Fibroblast of skin of right biceps (primary cell): ENCODE measurements at places on chromosomes 13 and 19.

DNA sequence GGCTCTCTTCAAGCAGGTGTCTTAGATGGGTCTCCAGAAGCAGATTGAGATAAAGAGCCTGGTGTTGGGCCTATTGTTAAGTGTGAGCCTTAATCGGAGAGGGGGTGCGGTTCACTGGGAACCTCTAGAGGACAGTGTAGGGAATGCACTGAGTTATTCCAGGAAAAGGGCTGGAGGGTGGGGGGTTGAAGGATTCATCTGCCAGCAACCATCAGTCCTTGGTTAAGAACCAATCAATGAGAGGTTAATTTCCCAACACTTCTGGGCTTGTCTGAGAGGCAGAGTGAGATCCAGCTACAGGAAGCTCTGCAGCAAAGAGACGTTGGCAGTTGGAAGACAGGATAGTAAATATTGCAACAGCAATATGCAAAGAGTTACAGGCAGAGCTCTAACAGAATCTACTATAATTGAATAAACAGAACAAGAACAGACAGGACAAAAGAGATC is 28.7 kb downstream of the CYP4F2 start:
- DNase-seq: peak; percentile 17

DNA sequence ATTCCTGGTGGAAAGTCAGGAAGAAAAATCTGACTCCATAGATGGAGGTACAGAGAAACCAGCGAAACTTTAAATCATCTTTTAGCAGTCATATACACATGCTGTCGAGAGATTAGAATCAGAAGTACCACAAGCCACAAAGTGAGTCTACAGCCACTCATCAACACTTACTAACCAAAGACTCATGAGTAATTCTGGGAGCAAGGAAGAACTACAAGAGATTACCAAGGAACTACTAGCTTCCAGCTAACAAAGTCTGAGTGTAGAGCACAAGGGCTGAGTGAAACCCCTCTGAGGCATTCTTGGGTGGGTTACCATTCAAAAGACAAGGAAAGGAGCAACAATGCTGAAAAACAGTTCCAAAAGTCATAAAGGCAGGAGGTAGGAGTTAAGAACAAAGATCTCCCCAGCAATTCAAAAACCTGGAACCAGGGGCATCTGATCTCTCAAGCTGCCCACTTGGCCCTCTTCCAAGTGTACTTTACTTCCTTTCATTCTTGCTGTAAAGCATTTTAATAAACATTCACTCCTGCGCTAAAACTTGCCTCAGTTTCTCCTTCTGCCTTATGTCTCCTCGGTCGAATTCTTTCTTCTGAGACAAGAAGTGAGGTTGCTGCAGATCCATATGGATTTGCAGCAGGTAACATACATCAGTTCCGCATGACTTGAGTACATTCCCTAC is 13.0 kb downstream of the RBM26 start:
- peak; percentile 82 for DNase-seq

GRCh38 chr13:30222254-30222653 is 85.1 kb downstream of the KATNAL1 start:
- DNase-seq: peak; percentile 11

DNA sequence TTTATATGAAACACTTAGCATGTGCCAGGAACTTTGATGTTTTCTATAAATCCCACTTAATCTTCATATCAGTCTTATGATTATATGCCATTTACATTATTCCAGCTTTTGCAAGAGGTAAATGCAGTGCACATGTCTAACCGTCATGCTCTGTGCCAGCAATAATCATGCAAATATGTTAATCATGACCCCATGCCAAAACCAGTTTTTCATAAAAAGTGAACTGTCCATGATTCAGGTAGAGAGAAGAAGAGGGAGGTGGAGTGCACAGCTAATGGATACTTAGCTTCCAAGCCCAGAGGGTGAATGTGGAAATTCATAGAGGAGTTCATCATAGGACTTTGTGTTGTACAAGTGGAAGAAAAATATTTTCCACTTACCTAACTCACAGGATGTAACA is 458.4 kb downstream of the TBC1D4 start:
- no peak for DNase-seq

DNA sequence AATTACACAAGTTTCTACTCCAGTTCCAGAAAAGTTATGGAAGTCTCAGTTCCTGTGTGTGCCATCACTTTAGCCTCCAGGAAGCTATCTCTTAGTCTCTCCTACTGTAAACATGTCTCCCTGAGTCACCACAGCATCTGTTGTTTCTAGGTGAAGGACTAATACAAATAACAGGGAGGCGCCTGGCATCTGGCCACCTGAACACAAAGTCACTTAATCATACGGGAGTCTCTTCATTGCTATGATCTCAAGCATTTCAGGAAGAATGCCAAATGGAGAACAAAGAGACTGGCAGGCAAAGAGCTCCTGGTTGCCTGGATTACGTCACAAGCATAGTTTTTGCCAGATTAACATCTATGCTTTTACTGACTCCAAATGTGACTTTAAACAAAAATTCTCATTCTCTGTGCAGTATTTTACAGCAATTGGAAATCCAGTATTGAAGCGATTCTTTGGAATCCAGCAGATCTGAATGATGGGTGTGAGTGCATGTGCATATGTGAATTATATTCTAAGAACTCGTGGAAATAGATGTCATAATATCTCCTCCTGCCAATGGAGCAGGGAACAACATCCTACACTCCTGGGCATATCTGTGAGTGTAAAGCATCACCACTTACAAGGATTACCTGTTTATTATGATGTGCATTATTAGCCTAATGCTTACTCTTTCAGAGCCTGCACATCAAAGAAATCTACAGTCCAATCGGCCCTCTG is 572.8 kb downstream of the PCDH9 start:
- peak; percentile 92 for DNase-seq

GRCh38 chr13:99125326-99125915 is 75.2 kb upstream of the UBAC2 start:
- DNase-seq: no peak

GRCh38 chr19:13484166-13484565 is 22.1 kb downstream of the CACNA1A start:
- DNase-seq: no peak

DNA sequence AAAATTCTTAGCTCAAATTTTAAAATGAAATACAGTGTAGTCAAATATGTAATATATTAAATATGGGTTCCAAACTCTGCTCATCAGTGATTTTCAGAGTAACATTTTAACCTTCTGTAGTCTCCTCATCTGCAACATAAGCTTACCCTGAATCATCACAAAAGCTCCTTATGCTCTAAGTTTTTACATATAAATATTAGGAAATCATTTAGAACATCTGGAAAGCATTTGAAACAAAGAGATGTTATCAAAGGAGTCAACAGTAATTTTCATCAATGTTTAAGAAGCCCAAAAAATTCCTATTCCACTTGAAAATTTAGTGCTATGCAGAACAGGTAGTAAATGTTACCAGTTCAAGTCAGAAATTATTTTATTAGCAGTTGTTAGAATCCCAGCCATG is 224.7 kb downstream of the DCT start:
- no peak for DNase-seq

GRCh38 chr19:5832061-5832460 is 7.4 kb downstream of the FUT6 start:
- DNase-seq: no peak

DNA sequence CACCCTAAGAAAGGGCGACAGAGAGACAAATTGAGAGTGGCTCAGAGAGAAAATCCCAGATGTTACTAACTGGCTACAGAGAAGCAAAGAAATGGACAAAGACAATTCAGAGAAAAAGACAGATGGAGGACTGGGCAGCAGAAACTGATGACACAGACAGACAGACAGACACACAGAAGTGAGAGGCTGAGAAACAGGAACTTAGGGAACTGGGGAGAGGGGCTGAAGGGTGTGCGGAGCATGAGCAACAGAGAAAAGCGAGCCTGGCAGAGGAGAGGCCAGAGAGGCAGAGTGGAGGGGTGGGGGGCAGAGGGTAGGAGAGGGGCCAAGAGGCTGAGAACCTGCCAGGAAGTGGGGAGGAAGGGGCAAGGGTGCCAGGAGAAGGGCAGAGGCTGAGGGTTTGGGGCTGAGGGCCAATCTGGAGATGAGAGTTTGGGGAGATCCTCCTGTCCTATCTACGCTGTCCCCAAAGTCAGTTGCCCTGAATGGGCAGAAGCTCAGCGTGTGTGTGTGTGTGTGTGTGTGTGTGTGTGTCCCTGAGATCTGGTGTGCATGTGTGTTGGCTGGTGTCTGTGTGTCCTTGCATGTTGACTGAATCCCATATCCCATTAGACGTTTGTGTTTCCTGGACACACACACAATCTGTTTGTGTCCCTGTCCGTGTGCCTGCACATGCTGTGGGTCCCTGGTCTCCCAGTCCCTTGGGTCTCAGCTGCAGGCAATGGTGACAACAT is 5.6 kb upstream of the ERFL start:
- DNase-seq: no peak

GRCh38 chr13:72290962-72291681 is 424.1 kb upstream of the DACH1 start:
- peak; percentile 93 for DNase-seq

- no peak for DNase-seq
Observed at GRCh38 chr19:39420769-39421168, 8.3 kb downstream of the PLEKHG2 start.

- DNase-seq: no peak
Observed at GRCh38 chr19:48020686-48021085, 23.2 kb downstream of the CABP5 start.

- peak; percentile 29 for DNase-seq
Observed at GRCh38 chr19:13748169-13748828, 16.0 kb upstream of the MRI1 start.

DNA sequence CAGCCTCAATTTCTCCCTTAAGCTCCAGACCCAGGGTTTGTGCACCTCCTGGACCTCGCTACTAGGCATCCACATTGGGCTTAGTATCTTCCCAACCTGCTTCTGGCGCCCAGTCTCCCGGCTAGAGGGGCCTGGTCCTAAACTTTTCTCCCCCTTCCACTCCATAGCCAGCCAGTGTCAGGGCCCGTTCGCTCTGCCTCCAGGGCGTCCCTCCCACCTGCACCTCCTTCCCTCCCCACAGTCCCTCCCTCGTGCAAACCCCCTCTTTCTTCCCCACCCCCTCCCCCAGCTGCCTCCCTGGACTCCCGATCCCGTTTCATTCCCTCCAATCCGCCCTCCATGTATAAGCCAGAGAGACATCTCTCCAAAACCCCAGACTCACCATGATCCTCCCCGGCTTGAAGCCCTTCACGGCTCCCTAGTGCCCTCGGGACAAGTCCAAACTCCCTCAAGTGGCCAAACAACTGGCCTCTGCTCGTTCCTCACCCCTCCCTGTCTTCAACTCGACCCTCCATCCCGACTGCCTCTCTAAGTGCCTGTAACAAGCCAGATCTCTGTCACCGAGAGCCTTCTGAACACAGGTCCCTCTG is 997 bp upstream of the SAMD4B start:
- peak; percentile 22 for DNase-seq

- DNase-seq: no peak
Observed at GRCh38 chr13:40192858-40193257, 473.6 kb downstream of the FOXO1 start.

- peak; percentile 22 for DNase-seq
Observed at GRCh38 chr19:41588497-41589209, 12.7 kb downstream of the CEACAM21 start.

DNA sequence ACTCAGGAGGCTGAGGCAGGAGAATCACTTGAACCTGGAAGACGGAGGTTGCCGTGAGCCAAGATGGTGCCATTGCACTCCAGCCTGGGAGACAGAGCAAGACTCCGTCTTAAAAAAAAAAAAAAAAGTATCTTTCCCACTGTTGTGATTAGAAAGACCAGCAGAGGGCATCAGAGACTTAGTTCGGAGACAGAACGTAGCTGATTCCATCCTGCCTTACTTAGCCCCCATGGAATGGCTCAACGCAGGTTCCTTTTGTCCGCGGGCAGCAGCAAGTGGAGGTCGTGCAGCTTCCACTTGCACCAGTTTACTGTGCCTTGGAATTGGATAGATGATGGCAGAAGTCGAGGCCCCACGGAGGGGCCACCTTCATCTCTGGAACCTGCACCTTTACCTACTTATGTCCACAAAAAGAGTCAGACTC is 8.1 kb downstream of the TIMM29 start:
- DNase-seq: peak; percentile 77

GRCh38 chr13:113759525-113760137 is 605 bp downstream of the TMEM255B start:
- no peak for DNase-seq

DNA sequence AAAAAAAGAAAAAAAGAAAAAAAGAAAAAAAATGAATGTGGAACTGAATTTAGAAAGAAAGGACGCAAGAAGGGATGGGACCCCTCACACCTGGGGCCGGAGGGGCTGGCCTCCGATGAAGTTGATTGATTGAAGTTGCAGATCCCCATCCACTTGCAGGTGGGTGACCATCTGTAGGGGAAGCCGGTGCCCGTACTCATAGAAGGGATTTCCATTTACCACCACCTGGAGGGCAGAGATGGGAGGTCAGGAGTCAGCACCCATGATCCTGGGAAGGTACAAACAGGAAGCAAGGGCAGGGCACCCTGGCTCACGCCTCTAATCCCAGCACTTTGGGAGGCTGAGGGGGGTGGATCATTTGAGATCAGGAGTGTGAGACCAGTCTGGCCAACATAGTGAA is 6.4 kb downstream of the LGALS4 start:
- no peak for DNase-seq

DNA sequence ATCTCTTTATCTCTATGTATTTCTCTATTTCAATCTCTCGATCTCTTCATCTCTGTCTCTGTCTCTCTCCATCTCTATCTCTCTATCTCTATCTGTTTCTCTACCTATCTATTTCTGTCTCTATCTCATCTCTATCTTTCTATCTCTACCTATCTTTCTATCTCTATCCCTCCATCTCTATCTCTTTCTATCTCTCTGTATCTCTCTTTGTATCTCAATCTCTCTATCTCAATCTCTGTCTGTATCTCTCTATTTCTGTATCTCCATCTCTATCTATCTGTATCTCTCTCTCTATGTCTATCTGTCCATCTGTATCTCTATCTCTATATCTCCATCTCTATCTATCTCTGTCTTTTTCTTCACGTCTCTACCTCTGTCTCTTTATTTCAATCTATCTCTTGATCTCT is 25.2 kb downstream of the TNFSF9 start:
- no peak for DNase-seq

GRCh38 chr13:102914339-102914930 is 68.6 kb downstream of the ERCC5 start:
- DNase-seq: no peak

GRCh38 chr13:21436582-21436981 is 22.5 kb downstream of the ZDHHC20 start:
- no peak for DNase-seq

GRCh38 chr19:48663667-48664066 is 9.2 kb downstream of the NTN5 start:
- no peak for DNase-seq

DNA sequence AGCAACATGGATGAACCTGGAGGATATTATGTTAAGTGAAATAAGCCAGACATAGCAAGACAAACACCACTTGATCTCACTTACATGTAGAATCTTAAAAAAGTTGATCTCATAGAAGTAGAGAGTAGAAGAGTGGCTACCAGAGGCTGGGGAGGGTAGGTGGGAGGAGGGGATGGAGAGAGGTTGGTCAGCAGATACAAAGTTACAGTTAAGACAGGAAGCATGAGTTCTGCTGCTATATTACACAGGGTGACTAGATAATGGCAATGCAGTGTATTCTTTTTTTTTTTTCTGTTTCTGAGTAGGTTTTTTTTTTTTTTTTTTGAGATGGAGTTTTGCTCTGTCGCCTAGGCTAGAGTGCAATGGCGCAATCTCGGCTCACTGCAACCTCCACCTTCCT is 15.2 kb upstream of the THSD1 start:
- DNase-seq: no peak

GRCh38 chr19:11530432-11530831 is 1.5 kb upstream of the ECSIT start:
- peak; percentile 81 for DNase-seq

- no peak for DNase-seq
Observed at GRCh38 chr19:30324982-30325381, 47.2 kb upstream of the ZNF536 start.
